Naive thymus-derived CD4-positive, alpha-beta T cell (primary cell): ENCODE measurements at places on chromosomes 1 and 21.

DNA sequence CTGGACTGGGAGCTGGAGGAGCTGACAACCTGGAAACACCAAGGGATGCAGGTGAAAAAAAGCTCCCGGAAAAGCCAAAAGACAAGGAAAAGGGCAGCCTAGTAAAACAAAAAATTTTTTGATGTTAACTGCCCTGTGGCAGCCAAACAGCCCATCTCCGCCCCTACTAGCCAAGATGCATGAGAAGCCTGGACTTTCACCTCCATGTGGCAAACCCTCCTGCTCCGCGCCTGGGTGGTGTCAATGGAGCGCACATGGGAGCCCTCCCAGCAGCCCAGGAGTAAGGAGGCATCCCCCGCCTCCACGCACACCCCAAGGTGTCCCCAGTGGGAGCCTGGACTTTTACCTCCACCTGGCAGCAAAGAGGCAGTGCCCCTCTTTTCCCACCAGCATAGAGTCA is 30.5 kb downstream of the LEMD1 start:
- no peak for DNase-seq
- no peaks in the 10 kb centered on the region for H3K27me3 ChIP-seq
- H3K4me1 ChIP-seq = no peaks in the 10 kb centered on the region
- no peak overlapping the region for H3K4me3 ChIP-seq
- H3K27ac ChIP-seq = no peak overlapping the region

- H3K27ac ChIP-seq = no peak overlapping the region
- DNase-seq = no peak
- no peaks in the 10 kb centered on the region for H3K36me3 ChIP-seq
- no peaks in the 10 kb centered on the region for H3K27me3 ChIP-seq
- no peaks in the 10 kb centered on the region for H3K4me1 ChIP-seq
Observed at GRCh38 chr21:42107177-42107880, 36.2 kb downstream of the UMODL1 start.

DNA sequence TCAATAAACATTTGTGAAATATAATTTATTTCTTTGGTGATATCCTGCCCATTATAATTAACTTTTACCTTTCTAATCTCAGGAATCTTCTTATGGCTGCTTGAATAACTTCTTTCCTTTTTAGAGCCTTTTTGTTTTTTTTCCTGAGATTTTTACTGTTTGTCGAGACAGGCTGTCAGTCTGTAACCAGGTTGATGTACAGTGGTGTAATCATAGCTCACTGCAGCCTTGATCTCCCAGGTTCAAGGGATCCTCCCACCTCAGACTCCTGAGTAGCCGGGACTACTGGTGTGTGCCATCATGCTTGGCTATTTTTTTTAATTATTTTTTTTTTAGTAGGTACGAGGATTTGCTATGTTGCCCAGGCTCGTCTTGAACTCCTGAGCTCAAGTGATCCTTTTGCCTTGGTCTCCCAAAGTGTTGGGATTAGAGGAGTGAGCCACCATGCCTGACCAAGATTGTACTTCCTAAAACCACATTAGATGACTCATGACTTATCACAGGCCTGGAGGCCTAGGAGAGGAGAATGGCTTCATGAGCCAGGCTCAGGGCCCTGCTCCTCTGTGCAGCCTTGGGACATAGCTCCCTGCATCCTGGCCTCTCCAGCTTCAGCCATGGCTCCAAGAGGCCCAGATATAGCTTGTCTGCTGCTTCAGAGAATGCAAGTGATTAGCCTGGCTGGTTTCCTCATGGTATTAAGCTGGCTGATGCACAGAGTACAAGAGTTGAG is 48.6 kb downstream of the CTH start:
- H3K27ac ChIP-seq = no peak overlapping the region
- no peak overlapping the region for H3K4me3 ChIP-seq
- H3K27me3 ChIP-seq = no peaks in the 10 kb centered on the region
- H3K36me3 ChIP-seq = no peaks in the 10 kb centered on the region
- no peaks in the 10 kb centered on the region for H3K4me1 ChIP-seq

DNA sequence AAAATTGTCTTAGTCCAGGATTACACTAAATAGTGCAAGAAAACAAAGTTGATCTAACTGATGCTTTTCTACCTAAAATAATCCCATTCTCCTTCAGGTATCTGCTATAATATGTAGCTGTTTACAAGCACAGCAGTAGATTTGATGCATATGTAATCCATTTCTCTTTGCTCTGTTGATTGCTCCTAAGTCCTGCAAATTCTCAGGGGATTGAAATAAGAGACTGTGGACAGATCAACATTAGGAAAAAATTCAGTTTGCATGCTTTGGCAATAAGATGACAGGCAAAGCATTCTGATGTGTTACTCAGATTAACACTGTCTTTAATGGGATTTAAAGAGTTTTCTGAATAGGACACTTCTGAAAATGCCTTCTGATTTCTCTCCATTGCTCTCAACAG is 34.7 kb downstream of the RNF11 start:
- H3K36me3 ChIP-seq = peaks cover 13% of the 10 kb centered on the region
- H3K27me3 ChIP-seq = no peaks in the 10 kb centered on the region
- DNase-seq = no peak
- H3K27ac ChIP-seq = no peak overlapping the region
- H3K4me3 ChIP-seq = no peak overlapping the region

- no peak for DNase-seq
- no peak overlapping the region for H3K4me3 ChIP-seq
- H3K4me1 ChIP-seq = no peaks in the 10 kb centered on the region
- H3K27me3 ChIP-seq = no peaks in the 10 kb centered on the region
- no peak overlapping the region for H3K27ac ChIP-seq
Observed at GRCh38 chr21:41955516-41955915, 1.7 kb upstream of the C2CD2 start.

- DNase-seq = no peak
- H3K4me1 ChIP-seq = no peaks in the 10 kb centered on the region
- no peak overlapping the region for H3K27ac ChIP-seq
- no peak overlapping the region for H3K4me3 ChIP-seq
- H3K27me3 ChIP-seq = no peaks in the 10 kb centered on the region
Observed at GRCh38 chr1:6859415-6860343, 74.4 kb downstream of the CAMTA1 start.

DNA sequence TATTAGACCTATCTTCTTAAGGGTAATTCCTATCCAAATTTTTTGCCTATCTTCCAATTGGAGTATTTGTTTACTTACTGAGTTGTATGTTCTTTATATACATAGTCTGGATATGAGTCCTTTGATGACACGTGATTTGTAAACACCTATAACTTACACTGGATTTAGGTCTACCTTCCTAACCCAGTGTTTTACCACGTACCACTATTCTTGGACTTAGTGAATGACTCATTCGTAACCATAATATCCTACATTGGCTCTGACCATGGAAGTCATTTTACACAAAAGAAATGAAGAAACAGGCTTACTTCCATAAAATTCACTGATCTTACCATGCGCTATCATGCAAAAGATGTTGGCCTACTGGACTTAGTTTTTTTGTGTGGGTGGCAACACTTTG is 23.9 kb upstream of the ZZZ3 start:
- peaks cover 34% of the 10 kb centered on the region for H3K36me3 ChIP-seq
- no peak overlapping the region for H3K27ac ChIP-seq
- no peak overlapping the region for H3K4me3 ChIP-seq
- DNase-seq = no peak
- no peaks in the 10 kb centered on the region for H3K4me1 ChIP-seq
